ENCODE measurements at places on chromosomes 6 and 20.

DNA sequence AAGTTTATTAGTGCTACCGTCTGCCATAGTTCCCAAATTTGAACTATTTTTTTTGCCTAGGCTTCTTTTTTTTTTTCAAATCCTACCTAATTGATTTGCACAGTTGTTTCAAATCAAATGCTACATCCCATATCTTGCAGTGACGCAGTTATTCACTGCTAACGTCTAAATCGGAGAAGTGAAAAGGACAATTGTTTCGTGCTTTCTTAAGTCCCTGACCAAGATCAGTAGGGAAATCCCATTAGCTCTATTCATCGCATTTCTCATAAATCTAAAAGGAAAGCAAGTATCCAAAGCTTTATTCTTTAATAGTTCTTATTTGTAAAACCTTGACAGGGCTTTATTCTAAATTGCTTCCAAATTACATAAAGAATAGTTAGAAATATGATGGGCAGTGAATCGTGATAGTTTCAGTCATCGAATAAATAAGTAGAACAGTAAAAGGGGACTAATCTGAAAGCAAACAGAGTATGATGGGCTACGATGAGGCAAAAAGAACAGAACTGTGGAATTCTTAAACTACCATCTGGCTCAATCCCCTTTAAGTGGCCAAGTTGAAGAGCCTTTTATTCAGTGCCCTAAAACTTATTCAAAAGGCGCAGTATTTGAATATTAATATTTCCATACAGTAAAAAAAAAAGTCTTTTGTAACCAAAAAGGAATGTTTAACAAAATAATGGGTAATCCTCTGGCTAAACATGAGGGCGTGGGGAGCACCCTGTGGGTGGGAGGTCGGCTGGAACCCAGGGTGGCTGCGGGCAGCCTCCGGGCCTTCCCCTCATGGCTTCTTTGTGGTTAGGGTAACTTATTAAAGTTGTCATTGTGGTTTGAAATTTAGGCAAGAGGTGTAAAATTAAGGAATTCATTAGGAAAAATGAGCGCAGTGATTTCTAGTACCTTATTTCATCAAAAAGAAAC lies 3.0 kb upstream of the ARID1B start:
- DNase-seq = no peak

DNA sequence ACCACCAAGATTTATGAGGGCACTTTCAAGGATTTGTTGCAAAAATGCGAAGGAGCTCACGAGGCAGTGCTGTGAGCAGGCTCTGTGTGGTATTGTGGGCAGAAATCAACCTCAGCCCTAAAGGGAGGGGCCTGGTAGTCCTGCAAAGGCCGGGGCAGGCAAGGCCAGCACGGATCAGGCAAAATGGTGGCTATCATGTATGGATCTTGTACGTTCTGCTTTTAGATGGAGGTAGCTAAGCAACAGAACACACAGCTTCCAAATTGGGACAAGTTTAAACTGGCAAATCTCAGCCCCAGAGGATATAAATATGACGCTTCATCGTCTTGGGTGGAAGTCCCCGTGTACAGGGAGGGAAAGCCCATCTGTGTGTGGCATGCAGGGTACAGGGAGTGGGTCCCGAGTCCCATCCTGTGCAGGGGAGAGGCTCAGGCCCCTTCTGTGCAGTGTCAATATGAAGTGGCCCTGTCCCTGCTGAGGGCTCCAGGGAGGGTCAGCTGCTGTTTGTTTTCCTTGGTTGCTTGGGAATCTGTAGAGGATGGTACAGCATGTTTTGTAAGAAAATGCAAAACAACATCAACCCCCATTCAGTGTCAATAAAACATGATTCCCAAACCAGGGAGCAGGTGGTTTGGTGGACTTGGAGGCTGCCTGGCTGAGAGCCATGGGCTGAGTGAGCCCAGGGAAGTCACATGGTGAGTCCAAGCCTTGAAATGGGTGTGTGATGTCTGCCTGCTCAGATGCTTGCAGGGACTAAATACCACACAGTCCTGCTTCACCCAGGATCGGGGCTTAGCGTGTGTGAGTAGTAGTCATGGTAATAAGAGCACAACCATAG lies 113.0 kb downstream of the SYCP2 start:
- peak; percentile 45 for DNase-seq

- DNase-seq = peak; percentile 7
Observed at GRCh38 chr6:159594750-159595117, 98.3 kb downstream of the SOD2 start.

- no peak for DNase-seq
Observed at GRCh38 chr6:5459346-5459745, 198.0 kb downstream of the FARS2 start.

GRCh38 chr6:139313784-139314545 lies 22.2 kb upstream of the TXLNB start:
- no peak for DNase-seq

GRCh38 chr20:46630306-46630705 lies 21.0 kb downstream of the SLC13A3 start:
- no peak for DNase-seq

DNA sequence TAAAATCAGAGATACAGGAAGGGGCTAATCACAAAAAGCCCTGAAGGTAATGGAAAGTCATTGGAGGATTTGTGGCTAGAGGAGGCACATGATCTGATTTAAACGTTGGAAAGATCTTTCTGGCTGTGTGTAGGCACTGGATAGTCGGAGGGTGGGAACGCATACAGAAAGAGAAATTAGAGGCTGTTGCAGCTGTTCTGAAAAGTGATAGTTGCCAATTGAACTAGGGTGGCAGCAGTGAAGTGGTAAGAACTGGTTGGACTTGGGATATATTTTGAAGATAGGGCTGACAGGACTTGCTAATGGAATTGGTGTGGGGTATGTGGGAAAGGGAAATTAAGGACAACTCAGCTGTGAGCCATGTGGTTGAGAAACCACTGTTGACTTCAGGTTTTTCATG lies 223.6 kb downstream of the OGFRL1 start:
- DNase-seq = no peak

DNA sequence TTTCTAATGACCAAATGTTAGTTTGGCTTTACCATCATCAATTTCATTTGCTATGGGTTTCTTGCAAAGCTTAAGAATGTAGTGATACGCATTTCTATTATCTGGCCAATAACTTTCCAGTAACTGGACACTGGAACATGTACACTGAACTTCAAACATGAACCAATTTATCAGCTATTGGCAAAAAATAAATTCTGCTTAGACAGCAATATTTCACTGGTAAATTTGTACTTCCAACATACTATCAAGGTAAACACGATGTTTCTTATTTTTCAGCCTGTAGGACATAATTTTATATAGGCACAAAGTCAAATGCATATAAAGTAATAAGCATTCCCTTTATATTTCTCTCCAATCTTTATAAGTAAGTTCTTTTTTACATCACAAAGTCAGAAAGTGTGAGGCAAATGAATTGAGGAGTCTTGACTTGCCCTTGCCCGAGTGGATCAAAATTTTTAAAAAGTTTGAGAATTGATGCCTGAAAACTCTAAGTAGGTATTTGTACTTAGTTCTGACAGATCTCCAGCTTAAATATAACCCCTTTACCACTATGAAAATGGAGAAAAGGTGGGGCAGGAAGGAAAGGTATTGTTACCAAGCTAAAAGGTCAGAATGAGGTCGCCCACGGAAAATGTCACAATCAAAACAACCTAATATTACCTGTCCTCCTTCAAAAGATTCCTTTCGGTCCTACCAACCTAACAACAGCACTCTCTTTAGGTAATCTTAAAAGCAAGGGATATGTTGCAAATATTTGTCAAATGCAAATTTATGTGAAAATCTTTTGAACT lies 41.3 kb downstream of the STK38 start:
- DNase-seq = no peak
